Ovary (tissue), 10 donors: ENCODE measurements at places on chromosomes 13 and 19.

GRCh38 chr13:38763446-38764381 is 76.8 kb downstream of the FREM2 start:
- DNase-seq = no peak

- DNase-seq = no peak
Measured at GRCh38 chr13:32600890-32601289, 14.6 kb downstream of the PDS5B start.

- DNase-seq = no peak
Measured at GRCh38 chr19:51456541-51457290, 1.5 kb downstream of the SIGLEC8 start.

GRCh38 chr13:87536499-87536898 is 134.7 kb upstream of the SLITRK5 start:
- no peak for DNase-seq

GRCh38 chr19:38759590-38760003 is 13.7 kb downstream of the LGALS7 start:
- DNase-seq = no peak

DNA sequence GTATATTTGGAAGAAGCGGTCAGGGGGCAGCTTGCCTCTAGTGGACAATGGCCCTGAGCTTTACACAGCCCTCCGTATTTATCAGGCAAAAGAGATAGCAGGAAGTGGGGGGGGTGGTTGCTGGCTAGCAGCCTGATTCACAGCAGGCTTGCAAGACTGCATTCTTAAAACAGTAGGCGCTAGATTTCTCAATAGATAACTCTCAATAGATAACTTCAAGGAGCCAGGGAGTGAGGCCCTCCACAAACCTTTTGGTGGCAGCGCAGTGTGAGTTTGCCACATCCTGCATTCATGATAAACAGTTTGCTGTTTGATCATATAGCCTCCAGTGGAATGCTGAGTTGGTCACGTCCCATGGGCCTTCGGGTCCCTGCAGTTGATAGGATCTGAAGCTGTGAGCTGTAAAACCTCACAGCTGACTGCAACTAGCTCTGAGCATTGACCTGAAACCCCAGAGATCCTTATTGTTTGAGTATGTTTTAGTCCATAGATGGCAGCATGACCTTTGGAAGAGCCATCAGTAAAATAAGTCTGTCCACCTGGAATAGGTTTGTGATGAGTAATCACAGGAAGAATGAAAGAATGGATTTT is 12.2 kb downstream of the FPR3 start:
- no peak for DNase-seq

- no peak for DNase-seq
Measured at GRCh38 chr13:102873653-102874052, 27.8 kb downstream of the ERCC5 start.

GRCh38 chr13:92954746-92955145 is 271.9 kb upstream of the GPC6 start:
- DNase-seq = no peak

GRCh38 chr19:51689751-51690453 is 3.2 kb upstream of the SPACA6 start:
- DNase-seq = peak; percentile 87

GRCh38 chr19:48968179-48968661 is 3.1 kb downstream of the FTL start:
- DNase-seq = no peak

DNA sequence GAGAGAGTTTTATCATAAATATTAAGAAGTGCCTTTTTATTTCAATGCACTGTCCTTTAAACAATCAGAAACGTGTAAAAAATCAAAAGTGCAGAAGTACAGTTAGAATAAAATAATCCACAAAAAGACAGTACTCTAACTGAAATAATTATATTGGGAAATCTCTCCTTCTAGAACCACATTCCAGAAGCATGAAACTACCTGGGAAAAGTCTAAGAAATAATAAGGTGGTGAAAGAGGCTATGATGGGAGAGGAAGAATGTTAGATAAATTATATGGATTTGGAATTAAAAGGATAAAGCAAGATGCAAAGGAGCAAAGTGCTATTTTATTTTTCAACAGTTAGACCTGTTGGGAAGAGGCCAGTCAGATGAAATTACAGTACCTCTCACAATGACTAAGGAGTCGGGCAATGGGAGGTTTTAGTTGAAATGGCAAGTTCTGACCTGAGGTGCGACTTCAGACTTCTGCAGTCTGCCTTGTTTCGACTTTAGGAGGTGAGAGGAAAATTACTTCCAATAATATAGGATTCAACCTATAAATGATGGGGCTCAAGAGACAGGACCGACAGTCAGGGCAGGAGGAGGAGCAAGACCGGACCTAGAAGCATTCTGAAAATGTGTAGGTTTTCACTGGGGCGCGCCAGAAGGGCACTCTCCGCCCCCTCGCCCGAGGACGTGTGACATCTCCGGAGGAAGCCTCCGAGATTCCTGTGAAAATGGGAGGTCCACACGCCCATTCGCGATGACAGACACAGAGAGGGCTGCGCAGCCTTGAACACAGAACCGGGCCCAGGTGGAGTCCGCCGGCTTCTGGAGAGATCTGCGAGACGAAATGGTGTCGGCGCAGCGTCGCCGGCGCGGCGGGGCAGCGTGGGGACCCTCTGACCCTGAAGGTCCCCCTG is 717 bp downstream of the SPRYD7 start:
- no peak for DNase-seq

DNA sequence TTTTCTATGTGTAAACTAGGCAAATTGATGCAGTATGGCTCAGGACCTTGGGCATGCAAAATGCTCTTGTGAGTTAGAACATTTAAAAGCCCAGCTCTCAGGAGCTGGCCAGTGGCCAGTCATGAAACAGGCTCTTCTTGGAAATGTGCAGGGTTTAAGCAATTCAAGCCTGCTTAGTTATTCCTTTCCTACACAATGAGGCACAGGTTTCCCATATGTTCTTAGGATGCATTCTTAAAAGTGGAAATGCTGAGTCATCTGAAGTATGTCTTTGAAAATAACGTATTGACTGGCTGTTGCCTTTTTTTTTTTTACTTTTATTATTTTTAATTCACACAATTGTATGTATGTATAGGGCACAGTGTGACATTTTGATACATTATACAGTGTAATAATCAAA is 300.7 kb downstream of the SLC7A1 start:
- no peak for DNase-seq

GRCh38 chr13:36847606-36848005 is 28.6 kb downstream of the RFXAP start:
- DNase-seq = no peak

GRCh38 chr13:99797691-99798090 is 173.9 kb downstream of the ZIC5 start:
- DNase-seq = no peak

GRCh38 chr13:26459276-26460131 is 98.0 kb upstream of the WASF3 start:
- DNase-seq = no peak

DNA sequence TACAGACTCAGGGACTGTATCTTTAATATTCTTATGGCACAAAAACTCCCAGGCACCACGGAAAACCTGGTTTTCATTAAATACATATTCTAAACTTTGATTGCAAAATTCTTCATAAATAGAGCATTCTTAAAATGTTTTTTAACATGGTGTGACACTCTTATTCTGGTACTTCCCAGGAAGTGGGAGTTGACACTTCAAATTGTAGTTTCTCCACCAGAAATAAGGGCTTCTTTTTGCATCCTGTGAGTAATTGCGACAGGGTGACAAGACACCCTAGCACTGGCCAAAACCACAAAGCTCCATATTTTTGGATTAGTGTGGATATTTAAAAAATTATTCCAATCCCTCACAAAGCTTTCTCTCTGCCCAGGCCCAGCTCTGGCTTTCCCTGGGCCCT is 43.6 kb upstream of the MTIF3 start:
- no peak for DNase-seq

GRCh38 chr19:43545276-43545675 is 12.3 kb downstream of the ZNF575 start:
- DNase-seq = no peak

DNA sequence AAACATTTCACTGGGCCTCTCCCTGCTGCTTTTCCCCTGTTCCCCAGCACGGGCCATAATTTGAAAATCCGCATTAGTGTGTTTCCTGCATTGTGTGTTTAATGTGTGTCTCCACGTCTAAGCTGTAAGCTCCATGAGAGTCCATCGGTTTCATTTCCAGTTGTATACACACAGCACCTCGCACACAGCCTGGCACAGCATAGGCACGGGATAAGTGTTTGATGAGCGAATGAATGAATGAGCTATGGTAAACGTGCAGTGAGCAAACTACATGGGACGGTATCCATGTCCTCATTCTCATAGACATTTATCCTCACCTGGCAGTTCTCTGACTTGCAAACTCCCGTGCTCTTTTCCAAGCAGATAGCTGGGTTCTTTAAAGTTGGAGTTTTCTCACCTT is 106.1 kb downstream of the RAB20 start:
- DNase-seq = no peak

GRCh38 chr19:9941231-9941630 is 4.9 kb upstream of the OLFM2 start:
- DNase-seq = no peak

DNA sequence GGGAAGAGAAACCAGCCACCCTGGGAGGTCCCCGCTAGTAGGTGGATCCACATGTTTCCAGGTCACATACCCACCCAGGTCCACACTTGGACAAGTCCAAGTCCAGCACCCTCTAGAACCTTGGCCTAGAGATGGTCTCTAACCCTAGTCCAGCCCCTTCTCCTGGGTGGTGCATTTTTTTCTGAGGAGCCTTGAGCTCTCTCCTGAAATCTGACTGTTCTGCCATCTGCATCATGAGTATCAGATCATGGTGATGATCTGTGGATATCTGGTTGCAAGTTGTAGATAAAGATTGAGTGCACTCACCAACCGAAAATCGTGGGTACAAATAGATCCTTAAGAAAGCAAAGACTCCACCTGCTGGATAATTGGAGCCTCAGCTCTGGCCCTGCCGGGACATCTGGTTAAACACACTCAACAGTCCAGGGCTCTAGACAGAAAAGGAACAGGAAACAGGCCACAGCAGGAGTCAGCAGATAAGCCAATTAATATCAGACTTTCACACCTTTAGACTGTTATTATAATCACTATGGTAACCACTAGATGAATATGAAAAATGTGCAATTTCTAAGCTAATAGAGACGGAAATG is 41.1 kb downstream of the GPR12 start:
- DNase-seq = no peak

DNA sequence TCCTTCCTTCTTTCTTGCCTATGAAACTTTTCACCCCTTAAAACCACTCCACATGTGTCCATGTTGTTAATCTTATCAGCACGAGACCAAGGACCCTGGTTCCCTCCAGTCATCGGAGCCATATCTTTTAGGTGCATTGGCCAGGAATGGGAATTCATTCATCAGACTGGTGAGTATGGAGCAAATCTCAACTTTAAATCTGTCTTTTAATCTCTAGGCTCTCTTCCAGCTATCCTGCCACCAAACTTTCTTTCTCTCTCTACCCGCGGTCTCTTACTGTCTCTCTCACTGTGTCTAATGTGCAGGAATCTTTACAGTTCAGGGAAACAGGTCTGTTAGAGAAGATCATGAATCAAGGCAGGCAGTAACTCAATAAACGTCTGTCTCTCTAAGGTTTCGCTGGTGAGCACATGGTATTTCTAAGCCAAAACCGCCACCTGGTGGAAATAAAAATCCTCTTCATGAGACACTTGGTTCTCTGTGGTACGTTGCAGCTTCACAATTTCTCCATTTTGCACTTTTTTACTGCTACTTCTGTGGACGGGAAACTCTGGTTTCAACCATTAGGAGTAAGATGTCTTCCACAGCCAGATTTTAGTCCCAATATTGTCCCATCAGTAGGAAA is 16.1 kb downstream of the LGALS16 start:
- DNase-seq = no peak

DNA sequence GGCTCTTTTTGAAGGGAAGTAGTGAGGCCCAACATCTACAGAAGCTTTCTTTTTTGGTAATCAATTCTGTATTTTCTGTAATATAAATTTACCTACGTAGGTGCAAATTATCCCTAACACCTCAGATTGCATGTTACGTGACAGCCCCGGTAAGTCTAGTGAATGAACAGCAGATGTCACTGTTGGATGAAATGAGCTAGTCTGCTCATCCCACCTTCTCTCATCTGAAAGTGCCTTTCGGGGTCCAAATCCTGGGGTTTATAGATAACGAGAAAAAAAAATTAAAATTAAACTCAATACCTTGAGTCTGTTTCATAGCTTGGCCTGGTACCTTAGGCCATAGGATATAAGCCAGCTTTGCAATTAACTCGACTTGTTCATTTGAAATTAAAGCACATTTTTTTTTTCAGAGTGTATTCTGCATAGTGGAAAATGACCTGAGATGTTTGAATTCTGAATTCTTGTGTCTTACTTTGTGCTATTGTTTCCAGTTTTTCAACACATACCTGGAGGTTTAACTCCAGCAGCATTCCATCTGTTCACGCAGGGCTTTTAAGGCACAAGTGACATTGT is 548.2 kb downstream of the GPC5 start:
- DNase-seq = no peak

DNA sequence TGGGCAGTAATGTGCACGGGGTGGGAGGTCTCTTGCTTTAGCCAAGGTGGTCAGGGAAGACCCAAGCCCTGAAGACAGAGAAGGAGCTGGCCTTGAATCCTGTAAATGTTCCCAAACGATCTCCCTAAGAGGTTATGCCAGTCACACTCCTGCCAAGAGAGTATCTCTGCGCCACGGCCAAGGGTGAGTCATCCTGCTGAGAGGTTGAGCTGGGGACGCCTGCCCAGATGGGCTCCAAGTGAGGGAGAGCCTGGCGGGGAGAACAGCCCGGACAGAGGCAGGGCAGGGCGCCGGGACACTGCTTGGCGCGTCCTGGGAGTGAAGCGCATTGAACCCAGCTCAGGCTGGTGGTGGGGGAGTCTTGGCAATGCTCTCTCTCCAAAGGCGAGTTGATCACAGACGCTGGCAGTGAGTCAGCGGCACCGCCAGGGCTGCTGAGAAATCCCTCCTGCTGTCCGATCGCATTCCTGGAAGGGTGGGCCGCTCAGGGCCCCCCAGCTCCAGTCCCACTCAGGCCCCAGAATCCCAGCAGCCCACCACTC is 16.4 kb downstream of the SULT2B1 start:
- DNase-seq = peak; percentile 77

DNA sequence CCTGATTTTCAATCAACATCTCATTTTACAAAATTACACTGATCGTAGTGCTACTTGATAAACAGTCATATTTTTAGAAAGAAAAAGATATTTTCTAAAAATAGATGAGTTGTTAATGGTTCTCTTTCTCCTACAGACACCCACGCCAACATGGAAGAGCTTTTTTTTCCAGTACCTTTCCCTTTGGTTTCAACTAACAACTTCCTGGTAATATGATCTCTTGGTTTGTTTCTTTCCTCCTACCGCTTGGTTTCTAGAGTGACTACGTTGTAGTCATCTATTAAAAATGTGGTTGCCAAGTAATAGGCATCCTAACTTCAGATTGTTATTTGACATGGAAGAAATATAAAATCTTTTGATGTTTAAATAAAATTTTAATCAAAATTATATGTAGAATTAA is 189.0 kb downstream of the LACC1 start:
- DNase-seq = no peak

- DNase-seq = no peak
Measured at GRCh38 chr13:113063091-113063491, 42.5 kb upstream of the F7 start.
